ENCODE measurements at places on chromosomes 5 and 9.

GRCh38 chr9:37732952-37733351, 20.7 kb upstream of the TRMT10B start:
- DNase-seq: no peak

DNA sequence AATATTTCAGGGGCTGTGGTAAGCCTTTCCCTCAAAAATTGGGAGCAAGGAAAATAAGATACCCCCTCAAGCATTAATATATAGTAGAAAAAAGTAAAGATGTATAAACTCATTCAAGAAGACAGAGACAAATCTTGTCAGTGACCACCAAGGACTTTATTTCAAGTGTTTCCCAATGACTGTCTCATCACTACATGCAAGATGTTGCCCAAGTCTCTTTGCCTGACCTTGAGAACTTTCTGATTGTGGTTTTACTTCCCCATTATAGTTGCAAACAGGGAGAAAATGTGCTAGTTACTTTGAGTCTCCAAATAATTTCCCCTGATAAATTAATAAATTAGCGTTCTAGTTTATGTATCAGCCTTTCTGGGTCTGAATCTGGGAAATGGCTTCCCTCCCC, 4.0 kb upstream of the SLC46A2 start:
- DNase-seq: no peak

DNA sequence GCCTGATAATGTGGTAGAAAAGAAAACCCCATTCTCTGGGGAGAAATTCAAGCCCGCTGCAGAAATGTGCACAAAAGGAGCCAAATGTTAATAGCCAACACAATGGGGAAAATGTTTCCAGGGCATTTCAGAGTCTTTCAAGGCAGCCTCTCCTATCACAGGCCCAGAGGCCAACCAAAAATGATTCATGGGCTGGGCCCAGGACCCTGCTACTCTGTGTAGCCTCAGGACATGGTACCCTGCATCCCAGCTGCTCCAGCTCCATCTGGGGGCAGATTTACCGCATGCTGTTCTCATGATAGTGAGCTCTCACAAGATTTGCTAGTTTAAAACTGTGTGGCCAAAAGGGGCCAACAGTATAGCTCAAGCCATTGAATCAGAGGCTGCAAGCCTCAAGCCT, 41.1 kb downstream of the RAPGEF6 start:
- DNase-seq: no peak

DNA sequence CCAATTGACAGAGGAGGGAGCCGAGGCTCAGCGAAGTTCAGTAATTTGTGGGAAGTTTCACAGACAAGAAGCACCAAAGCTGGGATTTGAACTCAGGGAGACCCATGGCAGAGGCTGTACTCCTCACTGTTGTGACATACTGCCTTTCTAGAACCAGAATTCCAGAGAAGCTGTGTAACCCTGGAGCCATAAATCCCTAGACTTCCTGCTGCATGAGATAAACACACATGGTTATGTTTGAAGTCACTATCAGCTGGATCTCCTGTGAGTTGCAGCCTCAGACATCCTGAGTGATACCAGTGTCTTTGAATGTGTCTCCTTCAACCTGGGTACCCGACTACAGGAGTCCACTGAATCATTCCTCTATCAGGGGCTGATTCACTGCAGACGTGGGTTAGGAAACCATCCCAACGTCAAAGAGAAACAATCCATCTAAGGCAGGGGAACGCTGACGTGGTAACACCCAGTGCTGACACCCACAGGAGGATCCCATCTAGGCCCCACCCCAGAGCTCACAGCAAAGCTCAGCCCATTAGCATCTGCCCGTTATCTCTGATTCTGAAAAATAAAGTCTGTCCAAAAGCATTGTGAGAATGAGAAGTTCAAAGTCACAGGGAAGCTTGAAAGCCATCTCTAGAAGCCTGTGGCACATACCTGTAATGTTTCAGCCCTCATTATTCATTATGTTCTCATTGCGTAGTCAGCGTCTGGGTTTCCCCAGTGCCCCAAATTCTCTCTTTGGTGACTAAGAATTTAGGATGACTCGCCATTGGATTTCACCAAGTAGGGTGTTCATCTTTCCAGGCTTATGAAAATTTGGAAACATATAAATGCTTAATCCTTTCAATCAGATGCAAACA, 36.3 kb upstream of the BASP1 start:
- no peak for DNase-seq

GRCh38 chr9:12618956-12619355, 74.2 kb upstream of the TYRP1 start:
- DNase-seq: no peak

Measured in NCI-H1417 treated with DMSO at 0.1 percent for 48 hours (cell line).